Fibroblast of the conjunctiva (primary cell): ENCODE measurements at places on chromosomes 5 and 9.

- no peak for DNase-seq
These were observed 1011.5 kb upstream of the NUDT12 start for GRCh38 chr5:104573949-104574709.

DNA sequence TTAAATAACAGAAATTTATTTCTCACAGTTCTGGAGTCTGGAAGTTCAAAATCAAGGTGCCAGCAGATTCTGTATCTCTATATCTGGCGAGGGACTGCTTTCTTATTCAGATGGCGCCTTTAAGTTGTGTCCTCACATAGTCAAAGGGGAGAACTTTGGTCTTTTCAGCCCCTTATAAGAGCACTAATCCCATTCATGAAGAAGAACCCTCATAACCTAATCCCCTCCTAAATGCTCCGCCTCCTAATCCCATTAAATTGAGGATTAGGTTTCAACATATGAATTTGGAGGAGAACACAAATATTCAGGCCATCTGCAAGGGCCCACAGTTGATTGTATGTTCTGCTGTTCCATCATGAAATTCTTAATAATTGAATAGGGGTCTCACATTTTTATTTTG, 10.8 kb upstream of the CCDC152 start:
- DNase-seq: no peak

GRCh38 chr5:37811866-37812265, 28.0 kb downstream of the GDNF start:
- no peak for DNase-seq

DNA sequence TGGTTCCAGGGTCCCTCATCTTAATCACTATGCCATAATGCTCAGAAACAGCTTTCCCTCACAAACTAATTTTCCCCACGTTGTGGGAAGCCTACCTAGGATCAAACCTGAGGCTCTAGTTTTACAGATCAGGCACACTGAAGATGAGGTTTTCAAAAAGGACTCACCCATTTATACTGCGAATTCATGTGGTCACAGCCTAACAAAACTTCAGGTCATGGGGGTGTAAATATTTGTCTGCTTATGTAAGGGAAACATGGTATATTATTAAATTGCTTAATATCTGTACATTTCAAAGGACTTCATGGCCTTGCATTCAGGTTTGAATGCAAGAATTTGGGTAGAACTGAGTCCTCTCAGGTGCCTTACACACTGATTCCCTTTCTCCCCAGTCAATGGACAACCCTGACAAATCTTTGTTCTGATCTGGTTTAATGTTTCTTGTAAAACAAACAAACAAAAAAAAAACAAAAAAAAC, 12.1 kb downstream of the ZFAND5 start:
- DNase-seq: no peak

DNA sequence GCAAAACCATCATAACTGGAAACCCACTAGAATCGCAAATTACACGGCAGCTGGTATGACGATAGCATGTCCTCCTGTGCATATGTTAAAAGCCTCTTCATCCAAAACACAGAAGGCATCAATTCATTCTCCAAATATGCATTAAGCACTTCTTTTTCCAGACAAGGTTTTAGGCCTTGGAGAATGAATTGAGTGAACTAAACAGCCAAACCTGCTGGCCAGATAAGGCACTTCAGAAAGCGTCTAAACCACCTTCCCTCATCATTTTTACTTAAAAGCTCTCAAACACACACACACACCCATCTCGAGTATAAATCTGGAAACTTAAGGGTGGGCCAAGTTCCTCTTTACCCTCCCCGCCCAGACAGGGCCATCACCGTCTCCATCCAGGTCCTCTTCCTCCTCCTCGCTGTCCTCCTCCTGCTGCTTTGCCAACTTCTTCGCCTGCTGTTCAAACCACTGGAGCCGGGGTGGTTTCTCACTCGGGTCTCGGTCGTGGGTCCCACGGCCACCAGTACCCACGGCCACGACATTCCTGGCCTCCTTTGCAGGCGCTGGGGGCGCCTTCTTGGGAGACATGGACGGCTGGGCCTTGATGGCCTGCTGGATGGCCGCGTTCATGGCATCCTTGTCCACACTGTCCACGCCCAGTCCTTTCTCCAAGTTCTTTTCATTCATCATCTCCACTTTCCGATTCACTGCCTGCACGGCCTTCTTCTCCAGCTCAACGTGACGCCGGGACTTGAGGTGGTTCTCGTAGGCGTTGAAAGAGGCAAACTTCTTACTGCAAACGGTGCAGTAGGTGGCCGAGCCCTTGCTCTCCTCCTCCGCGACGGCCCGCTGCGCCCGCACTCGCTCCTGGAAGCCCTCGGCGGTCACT, 696 bp downstream of the ZNF622 start:
- no peak for DNase-seq

GRCh38 chr5:16140417-16140816, 39.2 kb downstream of the MARCHF11 start:
- no peak for DNase-seq

GRCh38 chr9:14304259-14304658, 9.7 kb downstream of the NFIB start:
- no peak for DNase-seq

- no peak for DNase-seq
These were observed 93.4 kb downstream of the STRBP start for GRCh38 chr9:123174887-123175518.

- no peak for DNase-seq
These were observed 33.4 kb upstream of the SLC25A51 start for GRCh38 chr9:37937366-37937765.

DNA sequence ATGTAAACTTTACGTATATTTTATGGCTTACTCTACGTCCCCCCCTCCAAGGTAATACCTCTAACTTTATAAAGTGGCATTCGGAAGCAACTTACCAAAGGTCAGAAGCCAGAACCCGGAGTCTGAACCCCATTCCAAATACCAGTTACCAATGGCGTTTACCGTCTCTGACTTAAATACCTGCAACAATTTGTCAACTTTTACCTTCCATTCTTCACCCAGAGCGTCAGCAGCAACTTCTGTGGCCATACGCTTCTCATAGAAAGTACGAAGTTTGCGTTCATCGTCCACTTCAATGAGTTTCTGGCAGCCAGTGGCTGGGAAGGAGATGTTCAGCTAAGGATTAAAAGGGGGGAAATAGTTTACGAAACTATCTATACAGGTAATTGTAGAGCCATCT, 753 bp downstream of the RPS6 start:
- no peak for DNase-seq

GRCh38 chr5:64771736-64772135, 3.0 kb downstream of the CWC27 start:
- no peak for DNase-seq

GRCh38 chr5:41410737-41411136, 99.7 kb downstream of the PLCXD3 start:
- no peak for DNase-seq

DNA sequence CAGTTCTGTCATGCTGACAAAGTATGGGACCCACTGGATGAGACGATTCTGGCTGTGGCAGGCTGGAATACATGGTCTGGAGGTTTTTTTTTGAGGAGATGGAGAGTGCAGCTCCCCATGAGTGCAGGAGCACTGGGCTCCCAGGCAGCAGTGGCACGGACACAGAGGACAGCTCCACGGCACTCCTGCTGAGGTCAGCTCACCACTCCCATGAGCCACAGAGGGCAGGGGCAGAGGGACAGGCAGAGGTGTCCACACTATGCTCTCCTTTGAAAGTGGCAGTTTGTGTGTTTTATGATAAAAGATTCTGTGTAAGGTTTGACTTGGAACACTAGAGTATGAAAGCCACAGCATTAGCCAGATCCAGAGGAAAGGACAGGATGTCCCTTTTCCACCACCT, 114.4 kb downstream of the UBE2R2 start:
- DNase-seq: no peak

- no peak for DNase-seq
These were observed 92.3 kb downstream of the CAAP1 start for GRCh38 chr9:26800322-26800721.

DNA sequence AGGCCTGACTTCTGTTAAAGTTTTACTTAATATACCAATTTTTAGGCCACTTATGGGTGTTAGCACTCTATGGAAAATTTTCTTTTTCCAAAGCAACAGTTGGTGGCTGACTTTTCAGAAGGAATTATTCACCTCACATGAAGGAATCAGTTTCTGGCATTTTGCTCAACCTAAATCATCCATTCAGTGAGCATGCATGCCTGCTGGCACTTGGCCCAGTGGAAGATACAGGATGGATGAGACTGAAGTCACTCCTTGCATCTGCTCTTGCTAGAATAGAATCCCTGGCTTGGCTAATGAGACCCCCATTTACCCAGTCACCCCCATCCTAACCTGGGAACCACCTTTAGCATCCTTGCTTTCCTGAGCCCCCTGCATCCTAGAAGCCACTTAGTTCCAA, 131.7 kb downstream of the WDR41 start:
- DNase-seq: no peak

DNA sequence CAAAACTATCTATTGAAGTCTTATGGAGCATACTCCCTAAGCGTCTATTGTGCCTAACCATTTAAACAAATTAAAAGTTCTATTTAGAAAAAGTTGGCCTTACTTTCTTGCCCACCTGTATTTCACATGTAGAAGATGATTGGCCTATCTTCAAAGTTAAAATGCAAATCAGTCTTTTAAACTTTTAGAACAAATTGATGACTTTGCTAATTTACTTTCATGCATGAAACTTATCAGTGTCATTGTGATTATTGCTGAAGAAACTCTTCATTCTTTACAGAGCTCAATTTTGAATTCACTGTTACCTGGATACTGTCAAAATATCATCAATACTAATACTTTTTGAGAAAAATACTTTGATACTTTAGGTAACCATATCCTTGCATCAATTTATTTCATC, 216.1 kb downstream of the COX7C start:
- DNase-seq: no peak

- no peak for DNase-seq
These were observed 329.3 kb upstream of the BRINP1 start for GRCh38 chr9:119698535-119698934.

DNA sequence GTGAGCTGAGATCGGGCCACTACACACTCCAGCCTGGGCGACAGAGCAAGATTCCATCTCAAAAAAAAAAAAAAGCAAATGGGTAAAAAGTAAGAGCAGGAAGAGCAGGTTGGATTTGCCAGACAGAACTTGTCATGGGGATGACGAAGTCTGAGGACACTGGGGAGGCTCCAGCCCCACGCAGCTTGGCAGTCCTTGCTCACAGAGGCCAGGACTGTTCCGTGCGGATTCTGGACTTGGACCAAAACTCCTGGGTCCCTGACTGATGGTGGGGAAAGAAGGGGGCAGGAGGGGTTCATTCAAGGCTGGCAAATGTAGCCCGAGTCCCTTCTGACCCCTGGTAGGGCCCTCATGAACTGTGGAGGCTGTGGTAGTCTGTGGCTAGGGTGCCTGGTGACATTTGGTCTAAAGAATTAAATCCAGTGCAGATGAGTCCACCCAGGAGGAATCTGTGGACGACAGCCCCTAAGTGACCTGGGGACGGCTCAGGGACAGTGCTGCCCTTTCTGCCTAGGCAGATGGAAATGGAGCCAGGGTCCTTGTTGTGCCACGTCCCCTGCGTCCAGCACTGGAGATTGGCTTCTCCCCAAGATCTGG, 3.1 kb downstream of the FGD3 start:
- no peak for DNase-seq

GRCh38 chr5:128579093-128579492, 41.0 kb upstream of the FBN2 start:
- DNase-seq: peak; percentile 58

GRCh38 chr5:91956738-91957137, 573.6 kb upstream of the ARRDC3 start:
- DNase-seq: no peak

DNA sequence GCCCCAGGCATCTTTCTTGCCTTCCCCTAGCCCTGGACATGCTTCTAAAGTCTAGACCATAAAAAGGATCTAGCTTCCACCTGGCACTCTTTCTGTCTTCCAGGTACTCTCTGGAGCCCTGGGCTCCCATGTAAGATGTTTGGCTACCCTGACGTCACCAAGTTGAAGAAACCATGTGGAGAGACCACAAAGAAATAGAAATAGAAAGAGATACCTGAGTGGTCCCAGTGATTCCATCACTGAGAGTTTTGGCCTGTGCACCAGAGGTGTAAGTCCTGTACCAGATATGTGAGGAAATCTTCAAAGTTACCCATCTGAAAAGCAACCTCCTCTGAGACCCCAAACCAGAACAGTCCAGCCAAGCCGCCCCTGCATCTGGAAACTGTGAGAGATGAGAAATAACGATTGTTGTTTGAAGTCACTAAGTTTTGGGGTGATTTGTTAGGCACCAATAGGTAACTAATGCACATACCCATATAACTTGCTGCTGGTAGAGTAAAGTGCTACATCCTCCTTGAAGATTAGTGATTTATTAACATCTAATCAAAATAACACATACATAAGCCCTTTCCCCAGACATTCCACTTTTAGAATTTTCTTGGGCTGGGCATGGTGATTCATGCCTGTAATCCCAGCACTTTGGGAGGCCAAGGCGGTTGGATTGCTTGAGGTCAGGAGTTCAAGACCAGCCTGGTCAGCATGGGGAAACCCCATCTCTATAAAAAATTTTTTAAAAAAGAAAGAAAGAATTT, 85.7 kb upstream of the LHFPL2 start:
- DNase-seq: no peak

- no peak for DNase-seq
These were observed 100.6 kb upstream of the SELENOP start for GRCh38 chr5:42912184-42912798.

DNA sequence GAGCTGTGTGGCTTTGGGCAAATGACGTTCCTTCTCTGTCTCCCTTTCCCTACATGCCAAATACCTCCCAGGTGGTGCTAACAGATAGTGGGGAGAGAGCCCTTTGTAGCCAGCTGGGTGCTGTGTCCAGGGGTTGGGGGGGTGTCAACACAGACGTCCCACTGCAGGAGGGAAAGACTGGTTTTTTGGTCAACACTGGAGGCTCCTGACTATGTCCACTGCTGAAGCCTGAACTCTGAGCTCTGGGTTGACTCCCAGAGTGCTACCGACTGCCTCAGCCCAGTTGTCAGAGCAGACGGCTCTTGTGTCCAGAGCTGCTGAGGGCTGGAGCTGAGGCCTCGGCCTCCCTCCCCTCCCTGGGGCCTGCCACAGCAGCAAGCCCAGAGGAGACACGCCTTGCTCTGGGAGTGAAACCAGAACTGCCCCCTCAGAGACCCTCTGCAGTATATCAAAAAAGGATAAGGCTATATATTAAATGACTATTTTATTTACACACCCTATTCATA, 14.8 kb upstream of the SLC25A51 start:
- no peak for DNase-seq

DNA sequence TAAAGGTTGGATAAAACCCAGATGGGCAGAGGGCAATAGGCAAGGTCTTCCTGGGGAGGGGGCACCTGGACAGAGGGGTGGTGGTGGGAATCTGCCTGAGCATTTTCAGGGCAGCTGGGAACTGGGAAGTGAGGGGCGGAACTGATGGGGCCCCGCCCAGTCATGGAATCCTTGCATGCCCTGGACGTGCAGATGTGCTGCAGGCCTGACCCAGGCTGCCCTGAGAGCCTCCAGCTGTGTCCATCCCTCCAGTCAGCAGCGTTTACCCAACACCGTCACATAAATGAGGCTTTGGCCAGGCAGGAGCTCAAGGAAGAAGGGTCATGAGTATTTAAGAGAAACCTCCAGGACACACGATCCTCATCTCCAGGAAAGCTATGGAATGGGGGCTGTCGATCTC, 70.3 kb downstream of the DAB2IP start:
- DNase-seq: no peak

- no peak for DNase-seq
These were observed 228.2 kb downstream of the SYK start for GRCh38 chr9:91029650-91030361.

GRCh38 chr9:69496846-69497450, 171.9 kb downstream of the ENTREP1 start:
- no peak for DNase-seq

- DNase-seq: no peak
These were observed 11.9 kb downstream of the GRIN1 start for GRCh38 chr9:137150617-137151457.

- peak; percentile 5 for DNase-seq
These were observed 201.0 kb downstream of the WDR70 start for GRCh38 chr5:37580106-37580505.
